ENCODE measurements at places on chromosomes 4 and X. TPM values are rescaled to one million over a fixed set of nuclear protein-coding genes. Genes with fewer than 3 reads are reported as not detected.

Gene TMPRSS11E
- not detected for total RNA-seq

Gene RASL11B
- total RNA-seq, result 1.3 TPM

Gene SPANXN5
- total RNA-seq, result not detected

Gene FRG2
- not detected for total RNA-seq

Gene TXK
- 0.32 TPM for total RNA-seq

Gene HMGB2
- 14.0 TPM for total RNA-seq

Gene MAOA
- 16.5 TPM for total RNA-seq

Gene PHOX2B
- total RNA-seq, result not detected

Gene ARHGAP10
- 38.0 TPM for total RNA-seq

Gene RHOXF2
- not detected for total RNA-seq

Gene DRD5
- total RNA-seq, result not detected

Gene MAGED2
- 308 TPM for total RNA-seq

Gene NPFFR2
- not detected for total RNA-seq

Gene UGT8
- total RNA-seq, result 0.49 TPM

Gene TENM3
- 28.4 TPM for total RNA-seq

Gene PAGE5
- total RNA-seq, result not detected

Gene GUCY1A1
- 0.49 TPM for total RNA-seq

Gene LIMCH1
- 3.3 TPM for total RNA-seq

Gene SRPX2
- total RNA-seq, result 55.6 TPM

Data from hair follicle dermal papilla cell (primary cell).